ENCODE measurements at places on chromosomes 13 and 19.

DNA sequence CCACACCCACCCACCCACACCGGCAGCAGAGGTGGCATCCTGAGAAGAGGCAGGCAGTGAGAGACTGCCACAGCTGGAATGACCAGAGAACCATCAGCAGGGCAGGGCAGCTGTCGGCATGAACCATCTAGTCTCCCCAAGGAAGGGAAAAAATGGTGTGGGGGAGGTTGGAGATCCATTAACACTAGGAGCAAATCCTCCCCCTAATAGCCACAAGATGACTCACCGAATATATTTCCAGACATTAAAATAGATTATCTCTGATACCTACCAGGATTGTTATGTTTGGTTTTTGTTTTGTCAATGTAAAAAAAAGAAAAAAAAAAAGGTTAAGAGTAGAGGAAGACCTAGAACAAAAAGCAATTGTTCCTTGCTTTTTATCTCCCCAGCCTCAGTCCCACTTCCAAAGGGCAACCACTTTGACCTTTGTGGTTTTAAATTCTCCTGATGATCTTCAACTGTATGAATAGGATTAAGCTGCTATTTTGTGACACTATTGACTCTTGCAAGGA lies 34.2 kb downstream of the THSD1 start:
- DNase-seq: no peak

- no peak for DNase-seq
These were observed 30.5 kb downstream of the NKPD1 start for GRCh38 chr19:45130236-45130635.

- no peak for DNase-seq
These were observed 330.4 kb upstream of the NBEA start for GRCh38 chr13:34611671-34612070.

GRCh38 chr19:7908742-7909461 lies 5.2 kb downstream of the MAP2K7 start:
- DNase-seq: no peak

GRCh38 chr13:27131906-27132305 lies 39.7 kb downstream of the USP12 start:
- DNase-seq: no peak

DNA sequence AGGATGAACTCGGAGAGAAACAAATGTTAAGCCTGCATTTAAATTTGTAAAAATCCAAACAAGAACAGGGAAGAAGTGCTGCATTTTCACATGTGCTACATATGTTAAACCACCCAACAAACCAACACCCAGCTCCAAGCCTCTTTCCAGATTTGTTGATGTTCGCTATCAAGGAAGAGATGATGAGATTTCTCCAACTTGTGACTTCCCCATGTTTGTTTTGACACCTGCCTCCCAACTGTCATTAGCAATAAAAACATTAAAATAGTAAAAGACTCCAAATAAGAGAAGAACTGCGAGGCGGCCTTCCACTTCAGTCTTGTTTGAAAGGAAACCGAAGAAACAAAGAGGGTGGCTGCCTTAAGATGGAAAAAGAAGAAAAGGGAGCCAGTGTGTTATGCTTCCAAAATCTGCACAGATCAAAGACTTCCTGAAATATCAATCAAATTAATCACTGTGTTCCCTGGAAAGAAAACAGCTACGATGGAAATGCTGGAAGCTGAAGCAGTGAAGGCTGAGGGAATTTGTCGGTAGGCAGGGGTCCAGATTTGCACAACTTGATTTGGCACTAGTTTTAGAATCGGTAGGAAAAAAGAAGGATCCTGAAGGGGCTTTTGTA lies 14.0 kb upstream of the GGACT start:
- no peak for DNase-seq

GRCh38 chr13:93655154-93655553 lies 428.5 kb downstream of the GPC6 start:
- no peak for DNase-seq

- DNase-seq: no peak
These were observed 15.3 kb downstream of the TNFSF14 start for GRCh38 chr19:6654347-6655310.

DNA sequence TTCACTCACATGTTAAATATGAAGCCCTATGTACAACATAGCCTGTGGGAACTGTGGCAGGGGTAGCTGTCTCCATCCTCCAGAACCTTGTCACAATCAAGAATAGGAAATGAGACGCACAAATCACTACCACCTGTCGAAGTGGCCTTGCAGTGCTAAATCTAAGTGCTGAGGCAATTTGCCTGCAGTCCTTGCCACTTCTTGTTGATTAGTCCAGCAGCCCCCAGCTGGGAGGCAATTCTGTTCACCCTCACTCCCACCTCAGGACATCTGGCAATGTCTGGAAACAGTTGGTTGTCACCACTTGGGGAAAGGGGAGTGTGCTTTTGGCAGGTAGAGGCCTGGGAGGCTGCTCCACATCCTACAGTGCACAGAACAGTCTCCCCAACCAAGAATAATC lies 10.7 kb downstream of the RFX2 start:
- no peak for DNase-seq

- DNase-seq: no peak
These were observed 360.9 kb downstream of the PCDH17 start for GRCh38 chr13:57992416-57992815.

DNA sequence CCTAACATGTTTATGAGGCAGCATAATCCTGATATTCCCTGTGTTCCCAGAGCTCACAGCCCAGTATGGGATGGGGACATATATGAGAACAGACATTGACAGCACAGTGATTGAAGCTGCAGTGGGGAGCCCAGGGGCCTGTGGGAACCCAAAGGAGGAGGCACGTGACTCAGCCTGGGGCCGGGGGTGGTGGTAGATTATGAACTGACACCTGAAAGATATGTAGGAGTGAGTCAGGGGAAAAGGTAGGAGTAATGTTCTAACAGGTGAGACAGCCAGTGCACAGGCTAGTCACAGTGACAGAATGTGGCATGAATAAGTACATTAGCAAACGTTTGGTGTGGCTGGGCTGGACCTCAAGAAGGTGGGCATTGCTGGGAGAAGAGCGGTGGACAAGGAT lies 29.0 kb downstream of the CKM start:
- DNase-seq: no peak

GRCh38 chr19:341386-342127 lies 3.0 kb downstream of the MIER2 start:
- DNase-seq: no peak

DNA sequence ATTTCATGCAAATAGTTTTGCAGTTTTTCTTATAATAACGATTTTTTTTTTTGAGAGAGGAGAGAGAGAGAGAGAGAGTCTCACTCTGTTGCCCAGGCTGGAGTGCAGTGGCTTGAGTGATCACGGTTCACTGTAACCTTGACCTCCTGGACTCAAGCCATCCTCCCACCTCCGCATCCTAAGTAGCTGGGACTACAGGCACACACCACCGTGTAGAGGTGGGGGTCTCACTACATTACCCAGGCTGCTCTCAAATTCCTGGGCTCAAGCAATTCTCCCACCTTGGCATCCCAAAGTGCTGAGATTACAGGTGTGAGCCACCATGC lies 26.8 kb upstream of the GJB6 start:
- DNase-seq: no peak

- no peak for DNase-seq
These were observed 108.1 kb downstream of the FGF14 start for GRCh38 chr13:102293723-102294122.

DNA sequence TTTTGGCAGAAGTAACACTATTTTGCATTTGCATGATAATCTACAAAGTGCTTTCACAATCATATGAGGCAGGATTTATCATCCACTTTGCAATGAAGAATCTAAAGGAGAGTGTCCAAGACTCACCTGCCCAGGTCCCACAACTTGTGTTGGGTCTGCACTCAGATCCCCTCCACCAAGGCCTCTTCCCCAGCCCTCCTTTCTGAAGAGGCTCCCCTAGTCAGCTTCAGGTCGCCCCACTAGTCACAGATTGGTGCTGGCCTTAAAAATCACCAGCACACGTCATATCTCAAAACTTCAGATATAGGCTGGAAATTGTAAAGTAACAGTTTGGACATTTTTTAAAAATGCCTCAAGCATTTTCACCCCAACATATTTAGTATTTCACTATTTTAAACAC lies 17.5 kb downstream of the ATP7B start:
- no peak for DNase-seq

GRCh38 chr19:46825731-46826055 lies 25.0 kb downstream of the AP2S1 start:
- no peak for DNase-seq

DNA sequence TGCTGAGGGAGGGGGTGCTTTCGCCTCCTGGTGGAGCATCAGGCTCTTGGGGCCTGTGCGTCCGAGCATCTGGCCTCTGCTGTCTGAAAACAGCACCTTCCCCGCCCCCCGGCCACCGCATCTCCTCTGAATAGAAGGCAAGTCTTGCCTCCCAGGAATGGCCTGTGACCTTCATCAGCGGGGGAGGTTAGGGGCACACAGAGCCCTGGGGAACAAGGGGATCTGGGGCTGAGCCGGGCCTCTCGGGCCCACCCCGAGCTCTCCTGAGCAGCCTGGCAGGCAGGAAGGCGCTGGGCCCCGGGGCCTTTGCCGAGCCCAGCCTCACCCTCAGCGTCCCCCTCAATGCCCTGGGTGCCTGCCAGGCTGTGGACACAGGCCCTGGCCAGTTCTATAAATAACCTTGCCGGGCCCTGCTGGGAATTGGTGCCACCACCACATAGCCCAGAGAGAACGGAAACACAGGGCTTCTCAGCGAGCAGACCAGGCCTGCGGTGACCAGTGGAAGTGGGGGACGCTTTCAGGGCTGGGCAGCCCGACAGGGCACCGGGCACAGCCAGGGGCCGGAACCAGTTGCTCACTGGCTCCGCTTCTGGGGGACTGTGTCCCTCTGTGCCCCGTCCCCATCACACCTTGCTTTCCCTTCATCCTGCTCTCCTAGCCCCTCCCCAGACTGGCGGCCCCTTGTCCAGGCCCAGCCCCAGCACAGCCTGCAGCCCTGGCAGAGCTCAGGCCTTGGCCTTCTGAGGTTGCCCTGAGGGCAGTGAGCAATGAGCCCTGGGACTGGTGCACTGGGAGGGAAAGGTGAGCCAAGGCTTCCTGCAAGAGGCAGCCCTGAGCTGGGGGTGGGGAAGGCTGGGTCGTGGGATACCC lies 9.5 kb downstream of the STK11 start:
- no peak for DNase-seq

- no peak for DNase-seq
These were observed at the start of gene SBSN for GRCh38 chr19:35528218-35529038. SBSN (minus strand) TSS chr19:35528311; CDS start chr19:35528281, 30 bp downstream.

DNA sequence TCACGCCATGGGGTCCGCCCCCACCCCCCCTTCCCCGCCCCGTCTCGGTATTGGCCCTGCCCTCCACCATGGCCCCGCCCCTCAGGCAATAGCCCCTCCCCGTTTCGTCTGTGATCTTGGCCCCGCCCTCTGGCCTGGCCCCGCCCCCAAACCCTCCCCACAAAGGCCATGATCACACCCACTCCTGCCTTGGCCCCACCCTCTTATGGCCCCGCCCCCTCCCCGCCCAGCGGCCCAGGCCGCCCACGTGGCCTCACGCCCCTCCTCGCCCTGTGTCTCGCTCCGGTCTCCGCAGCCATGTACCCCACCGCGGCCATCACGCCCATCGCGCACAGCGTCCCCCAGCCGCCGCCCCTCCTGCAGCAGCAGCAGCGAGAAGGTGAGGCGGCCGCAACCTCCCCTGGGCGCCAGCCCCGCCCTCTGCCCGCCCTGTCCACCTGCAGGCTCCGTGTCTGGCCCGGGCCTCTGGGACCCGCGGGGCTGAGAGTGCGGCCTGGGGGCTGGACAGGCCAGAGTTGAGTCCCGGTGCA lies 61.3 kb downstream of the CELF5 start:
- DNase-seq: peak; percentile 33

GRCh38 chr13:21326155-21327031 lies 132.7 kb downstream of the ZDHHC20 start:
- DNase-seq: no peak

DNA sequence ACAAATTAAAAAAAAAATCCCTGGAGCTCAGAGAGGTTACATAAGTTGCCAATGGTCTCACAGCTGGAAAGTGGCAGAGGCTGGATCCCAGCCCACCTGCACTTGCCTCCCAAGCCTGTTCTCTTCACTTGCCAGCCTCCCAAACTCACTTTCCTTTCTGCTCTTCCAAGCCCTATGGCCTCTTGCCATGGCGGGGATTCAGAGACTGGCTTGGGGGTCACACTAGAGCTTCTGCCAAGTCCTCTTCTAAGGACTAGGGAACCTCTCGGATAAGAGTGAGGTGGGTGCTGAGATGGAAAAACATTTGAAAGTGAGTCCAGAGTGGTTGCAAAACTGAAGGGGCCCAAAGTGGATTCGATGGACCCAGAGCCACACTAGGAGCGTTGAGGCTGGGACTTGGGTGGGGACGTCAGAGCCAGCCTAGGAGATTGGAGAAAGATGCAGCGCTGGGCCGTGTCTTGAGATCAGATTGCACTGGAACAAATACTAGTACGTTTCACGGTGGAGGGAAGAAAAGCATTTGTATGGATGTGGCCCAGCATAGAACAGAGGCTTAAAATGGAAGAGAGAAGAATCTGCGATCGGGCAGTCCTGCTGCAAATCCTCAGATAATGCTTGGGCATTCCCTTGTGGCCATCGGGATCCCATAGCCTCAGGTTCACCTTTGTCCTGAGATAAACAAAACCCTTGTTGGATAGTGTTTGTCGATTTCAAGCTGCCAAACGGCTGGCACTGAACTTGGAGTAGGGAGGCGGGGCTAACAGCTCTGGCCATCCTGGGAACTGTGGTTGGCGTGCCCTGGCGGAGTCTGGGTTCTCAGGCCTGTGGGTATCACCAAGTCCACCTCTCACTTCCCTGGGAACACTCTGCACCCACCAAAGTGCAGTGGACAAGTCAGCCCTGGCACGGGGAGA lies 84.8 kb downstream of the ING1 start:
- DNase-seq: no peak

GRCh38 chr13:31908696-31909411 lies 122.7 kb upstream of the FRY start:
- no peak for DNase-seq

- DNase-seq: no peak
These were observed 17.0 kb downstream of the IL17D start for GRCh38 chr13:20720499-20720898.

- no peak for DNase-seq
These were observed 7.3 kb upstream of the LMO7 start for GRCh38 chr13:75628801-75629200.

- DNase-seq: no peak
These were observed 50.4 kb upstream of the CYSLTR2 start for GRCh38 chr13:48603375-48603774.

GRCh38 chr19:34319230-34319585 lies 45.8 kb upstream of the GPI start:
- no peak for DNase-seq

- DNase-seq: no peak
These were observed 64.9 kb upstream of the HTR2A start for GRCh38 chr13:46961719-46962118.

- DNase-seq: no peak
These were observed 658 bp downstream of the CLPP start for GRCh38 chr19:6362027-6362350.

DNA sequence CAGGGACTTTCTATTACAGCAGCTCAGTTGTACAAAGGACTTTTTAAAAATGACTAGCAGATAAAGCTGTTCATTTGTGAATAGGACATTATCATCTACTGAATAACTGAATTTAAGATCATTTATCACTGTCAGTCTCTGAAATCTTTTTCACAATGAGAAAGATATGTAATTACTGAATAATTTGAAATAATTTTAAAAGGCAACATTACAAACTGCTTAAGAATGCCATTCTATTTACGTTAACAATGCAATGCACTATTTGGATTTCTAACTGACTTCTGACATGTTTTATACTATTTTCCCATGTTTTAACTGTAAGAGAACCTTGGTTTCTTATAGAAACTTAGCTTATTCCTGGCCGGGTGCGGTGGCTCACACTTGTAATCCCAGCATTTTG lies 2033.0 kb upstream of the PCDH20 start:
- DNase-seq: no peak

GRCh38 chr13:22647156-22647850 lies 533.5 kb upstream of the SGCG start:
- DNase-seq: no peak

Data from stimulated activated CD8-positive, alpha-beta memory T cell treated with anti-CD3 and anti-CD28 coated beads, Interleukin-15, amount 100 ng/mL, for 24 hours (primary cell).